NCI-H1105 (cell line): ENCODE measurements at places on chromosomes 13 and 19.

DNA sequence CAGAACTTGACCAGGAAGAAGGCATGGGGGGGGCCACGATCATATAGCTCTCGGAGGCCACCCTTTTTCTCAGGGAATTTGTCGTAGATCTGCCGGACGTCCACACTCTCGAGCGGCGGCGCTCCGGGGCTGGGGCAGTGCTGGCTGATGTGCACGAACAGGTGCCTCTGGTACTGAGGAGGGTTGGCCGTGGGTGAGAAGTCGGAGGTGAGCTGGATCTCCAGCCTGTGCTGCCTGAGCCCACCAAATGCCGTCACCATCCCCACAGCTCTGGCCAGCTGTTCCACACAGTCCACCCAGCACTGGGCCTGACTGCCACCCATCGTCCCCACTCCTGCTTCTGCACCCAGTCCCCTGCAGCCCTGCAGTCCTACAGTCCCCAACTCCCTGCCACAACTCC, 12.0 kb downstream of the CD37 start:
- DNase-seq: no peak

GRCh38 chr13:75725736-75726135, 89.6 kb downstream of the LMO7 start:
- DNase-seq: no peak

GRCh38 chr13:81639984-81640582, 1299.2 kb upstream of the SPRY2 start:
- DNase-seq: no peak

DNA sequence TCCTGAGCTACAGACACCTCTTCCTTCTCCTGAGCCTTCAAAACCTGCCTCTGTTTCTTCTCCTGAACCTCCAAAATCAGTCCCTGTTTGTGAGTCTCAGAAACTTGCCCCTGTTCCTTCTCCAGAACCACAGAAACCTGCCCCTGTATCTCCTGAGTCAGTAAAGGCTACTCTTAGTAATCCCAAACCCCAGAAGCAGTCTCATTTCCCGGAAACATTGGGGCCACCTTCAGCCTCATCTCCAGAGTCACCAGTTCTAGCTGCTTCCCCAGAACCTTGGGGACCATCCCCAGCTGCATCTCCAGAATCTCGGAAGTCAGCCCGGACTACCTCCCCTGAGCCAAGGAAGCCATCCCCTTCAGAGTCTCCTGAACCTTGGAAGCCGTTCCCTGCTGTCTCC, 10.0 kb downstream of the CHAMP1 start:
- no peak for DNase-seq

GRCh38 chr19:6378486-6378885, 2.8 kb upstream of the PSPN start:
- no peak for DNase-seq

DNA sequence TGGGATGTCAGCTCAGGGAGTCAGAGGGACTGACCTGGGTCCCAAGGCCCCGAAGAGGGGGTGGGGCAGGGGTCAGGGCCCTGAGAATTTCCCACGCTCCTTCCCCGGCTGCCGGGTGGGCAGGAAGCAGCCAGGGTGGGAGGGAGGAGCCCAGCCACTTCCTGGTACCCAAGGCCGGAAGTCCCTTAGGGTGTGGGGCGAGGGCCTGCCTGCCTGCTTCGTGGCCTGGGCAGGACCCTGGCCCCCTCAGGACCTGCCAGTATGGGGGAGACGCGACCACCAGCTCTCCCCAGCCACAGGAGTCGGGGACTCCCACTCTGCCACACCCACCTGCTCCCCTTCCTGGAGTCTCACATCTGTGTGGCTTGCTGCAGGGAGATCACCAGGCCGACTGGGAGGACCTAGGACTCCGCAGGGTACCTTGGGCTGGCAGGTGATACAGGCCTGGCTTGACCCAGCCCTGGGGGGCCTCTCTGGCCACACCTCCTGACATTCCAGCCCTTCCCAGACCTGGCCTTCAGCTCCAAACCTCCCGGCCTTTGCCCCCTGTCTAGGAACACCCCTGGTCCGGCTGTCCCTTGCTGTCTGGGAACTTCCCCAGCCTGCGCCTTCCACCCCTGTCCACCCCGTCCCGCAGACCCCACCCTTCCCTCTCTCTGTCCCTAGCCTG, 9.8 kb upstream of the CIRBP start:
- no peak for DNase-seq

DNA sequence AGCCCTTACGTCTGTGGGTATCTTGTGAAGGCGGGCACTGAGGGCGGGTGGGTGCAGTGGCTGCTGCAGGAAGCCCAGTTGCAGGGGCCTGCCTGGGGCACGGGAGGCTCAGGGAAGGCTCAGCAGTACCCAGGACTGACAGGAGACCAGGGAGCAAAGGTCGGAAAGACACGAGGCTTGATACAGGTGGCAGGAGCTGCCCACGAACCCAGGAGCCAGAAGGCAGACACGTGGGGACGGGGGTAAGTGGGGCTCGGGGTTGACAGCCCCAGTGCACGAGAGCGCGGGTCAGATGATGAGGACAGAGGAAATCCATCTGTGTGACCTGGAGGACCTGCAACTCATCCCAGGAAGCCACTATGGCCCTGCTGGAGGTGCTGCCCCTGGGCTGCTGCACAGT, 25.3 kb downstream of the ELAVL1 start:
- DNase-seq: no peak

GRCh38 chr13:99995589-99996380, 14.2 kb downstream of the ZIC2 start:
- DNase-seq: no peak

DNA sequence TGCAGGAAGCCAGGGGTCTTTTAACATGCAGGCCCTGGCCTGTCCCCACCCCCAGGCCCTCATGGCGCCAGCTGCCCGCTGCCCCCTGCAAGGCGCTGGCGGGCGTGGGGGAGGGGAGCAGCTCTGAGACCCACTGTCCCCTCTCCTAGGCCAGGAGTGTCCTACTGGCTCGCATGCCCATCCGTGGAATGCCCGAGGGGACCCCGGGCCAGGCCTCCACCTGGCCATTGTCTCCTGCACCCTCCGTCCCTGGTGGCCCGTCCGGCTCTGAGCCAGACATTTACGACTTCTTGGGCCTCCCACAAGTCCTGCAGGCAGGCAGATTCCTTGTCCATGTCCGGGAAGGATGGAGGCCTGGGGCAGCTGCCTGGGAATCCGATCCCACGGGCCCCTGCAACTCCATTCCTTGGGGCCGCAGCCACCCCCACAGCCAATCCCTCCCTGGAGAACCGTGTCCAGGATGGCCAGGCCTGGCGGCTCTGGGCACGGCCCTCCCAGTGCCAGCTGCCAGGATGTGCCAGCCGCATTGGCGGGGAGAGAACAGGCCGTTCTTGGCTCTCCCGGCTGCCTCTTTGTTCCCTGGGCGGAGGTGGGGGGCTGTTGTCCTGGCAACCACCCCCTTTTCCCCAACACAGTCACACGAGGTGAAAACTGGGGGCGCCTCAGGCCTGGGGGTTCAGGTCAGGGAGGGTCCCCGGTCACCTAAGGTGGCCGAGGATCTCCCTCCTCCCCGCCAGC, 10.5 kb upstream of the PLIN3 start:
- no peak for DNase-seq

- no peak for DNase-seq
These were observed 289.1 kb downstream of the NDFIP2 start for GRCh38 chr13:79770056-79770455.

- no peak for DNase-seq
These were observed 212.9 kb upstream of the SERP2 start for GRCh38 chr13:44160591-44161191.

DNA sequence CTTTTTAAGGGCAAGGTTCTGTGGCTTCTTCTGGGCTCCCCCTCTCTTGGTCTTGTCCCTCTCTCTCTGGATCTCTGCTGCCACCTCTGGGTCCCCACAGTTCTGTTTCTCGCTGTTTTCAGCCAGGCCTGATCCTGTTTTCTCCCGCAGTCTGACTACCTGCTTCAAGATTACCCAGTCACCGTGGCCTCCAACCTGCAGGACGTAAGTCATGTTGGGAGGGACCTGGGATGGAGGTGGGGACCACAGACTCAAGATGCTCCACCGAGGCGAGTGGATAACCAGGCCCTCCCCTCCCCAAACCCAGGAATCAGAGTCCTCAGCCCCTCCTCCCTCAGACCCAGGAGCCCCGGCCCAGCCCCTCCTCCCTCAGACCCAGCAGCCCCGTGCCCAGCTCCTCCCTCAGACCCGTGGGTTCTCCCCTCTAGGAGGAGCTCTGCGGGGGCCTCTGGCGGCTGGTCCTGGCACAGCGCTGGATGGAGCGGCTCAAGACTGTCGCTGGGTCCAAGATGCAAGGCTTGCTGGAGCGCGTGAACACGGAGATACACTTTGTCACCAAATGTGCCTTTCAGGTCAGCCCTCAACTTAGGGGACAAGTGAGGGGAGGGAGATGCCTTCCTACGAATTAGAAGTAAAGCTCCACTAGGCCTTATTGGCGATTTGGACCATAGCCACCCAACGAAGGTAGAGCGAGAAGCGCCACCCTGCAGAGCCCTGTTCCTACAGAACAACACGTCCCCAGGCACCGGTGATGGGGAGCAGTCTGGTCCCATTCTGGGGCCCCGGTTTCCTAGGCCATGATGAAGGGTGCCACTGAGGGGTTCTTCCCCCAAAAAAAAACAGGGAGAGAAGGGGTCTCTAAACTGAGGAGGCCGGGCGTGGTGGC, 2.2 kb downstream of the FLT3LG start:
- no peak for DNase-seq

DNA sequence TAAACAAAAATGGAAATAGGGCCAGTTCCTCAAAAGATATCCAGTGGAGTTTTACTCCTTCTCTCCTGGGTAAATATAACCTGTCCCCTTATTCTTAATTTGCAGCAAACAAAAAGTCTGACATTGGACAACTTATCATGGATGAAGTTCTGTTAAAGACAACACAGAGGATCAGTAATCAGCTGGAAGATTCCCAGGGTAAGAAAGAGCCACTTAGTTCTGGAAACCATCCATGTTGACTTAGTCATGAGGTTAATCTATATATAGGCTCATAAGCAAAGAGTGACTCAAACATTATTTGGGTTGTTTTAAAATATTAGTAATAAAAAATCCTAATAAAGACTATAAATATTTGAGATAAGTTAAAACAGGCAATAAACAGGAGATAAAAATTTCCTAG, 40.5 kb upstream of the EBPL start:
- no peak for DNase-seq

- DNase-seq: no peak
These were observed 511.7 kb upstream of the MIR17HG start for GRCh38 chr13:90835826-90836225.

GRCh38 chr19:40277356-40278059, 7.6 kb downstream of the AKT2 start:
- DNase-seq: no peak

DNA sequence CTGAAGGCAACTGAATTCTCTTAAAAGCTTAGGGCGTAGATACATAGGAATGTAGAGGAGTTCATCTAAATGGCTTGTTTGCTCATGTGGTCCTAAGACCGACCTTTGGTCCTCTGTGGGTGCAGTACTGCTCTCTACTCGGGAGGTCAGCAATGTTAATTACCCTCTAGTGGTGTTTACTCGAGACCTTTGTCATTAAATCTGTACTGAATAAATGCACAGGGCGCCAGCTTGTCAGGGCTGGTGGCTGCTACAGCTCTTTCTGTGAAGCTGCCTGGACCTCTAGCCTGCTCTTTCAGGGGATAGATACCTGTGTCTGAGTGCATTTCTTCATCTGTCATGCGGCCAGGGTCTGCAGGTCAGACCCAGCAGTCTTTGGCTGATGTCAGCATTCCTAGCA, 29.2 kb upstream of the MPHOSPH8 start:
- no peak for DNase-seq

DNA sequence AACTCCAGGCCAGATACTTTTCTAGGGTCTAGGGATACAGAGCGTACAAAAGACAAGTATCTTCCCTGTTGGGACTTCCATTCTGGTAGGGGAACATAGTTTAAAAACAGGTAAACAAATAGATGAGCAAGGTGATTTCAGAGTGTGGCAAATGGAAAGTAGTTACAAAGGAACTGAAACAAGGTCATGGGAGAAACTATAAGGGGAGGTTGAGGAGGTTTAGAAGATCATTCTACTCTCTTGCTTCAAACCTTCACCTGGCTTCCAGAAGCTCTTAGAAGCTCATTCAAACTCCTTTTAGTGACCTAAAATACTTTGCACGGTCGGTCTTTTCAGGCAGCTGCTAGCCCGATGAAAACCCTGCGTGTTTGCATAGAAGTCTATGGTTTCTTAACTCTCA, 9.1 kb downstream of the FFAR2 start:
- no peak for DNase-seq

GRCh38 chr13:49044836-49045235, 69.1 kb downstream of the FNDC3A start:
- DNase-seq: no peak

GRCh38 chr13:76992548-76993001, 694 bp downstream of the CLN5 start:
- no peak for DNase-seq
